Right renal cortex interstitium (tissue), 3 donors: ENCODE measurements at places on chromosomes 3 and 15. TPM values are rescaled to one million over a fixed set of nuclear protein-coding genes. Genes with fewer than 3 reads are reported as not detected.

Gene SLTM
- 138 TPM for polyA plus RNA-seq

Gene CADPS
- polyA plus RNA-seq: 1.2 TPM

Gene GABRG3
- polyA plus RNA-seq: 2.2 TPM

Gene GOLGA8O
- polyA plus RNA-seq: 0.64 TPM

Gene GANC
- polyA plus RNA-seq: 35.6 TPM

Gene CYP1A1
- polyA plus RNA-seq: 0.07 TPM

Gene MUC4
- polyA plus RNA-seq: 0.87 TPM

Gene IMPG2
- polyA plus RNA-seq: 0.33 TPM

Gene MST1R
- polyA plus RNA-seq: 1.8 TPM

Gene CLRN1
- polyA plus RNA-seq: not detected

Gene CPNE9
- polyA plus RNA-seq: 0.10 TPM

Gene PROK2
- 0.08 TPM for polyA plus RNA-seq

Gene SCG3
- 0.10 TPM for polyA plus RNA-seq

Gene TUSC7
- not detected for polyA plus RNA-seq

Gene NR2F2
- 313 TPM for polyA plus RNA-seq

Gene ARHGAP31
- polyA plus RNA-seq: 14.5 TPM

- no peak for DNase-seq
Observed at GRCh38 chr3:10274601-10275000, 18.1 kb downstream of the GHRL start.

GRCh38 chr3:50266017-50266416, 2.9 kb upstream of the SEMA3B start:
- DNase-seq: no peak

DNA sequence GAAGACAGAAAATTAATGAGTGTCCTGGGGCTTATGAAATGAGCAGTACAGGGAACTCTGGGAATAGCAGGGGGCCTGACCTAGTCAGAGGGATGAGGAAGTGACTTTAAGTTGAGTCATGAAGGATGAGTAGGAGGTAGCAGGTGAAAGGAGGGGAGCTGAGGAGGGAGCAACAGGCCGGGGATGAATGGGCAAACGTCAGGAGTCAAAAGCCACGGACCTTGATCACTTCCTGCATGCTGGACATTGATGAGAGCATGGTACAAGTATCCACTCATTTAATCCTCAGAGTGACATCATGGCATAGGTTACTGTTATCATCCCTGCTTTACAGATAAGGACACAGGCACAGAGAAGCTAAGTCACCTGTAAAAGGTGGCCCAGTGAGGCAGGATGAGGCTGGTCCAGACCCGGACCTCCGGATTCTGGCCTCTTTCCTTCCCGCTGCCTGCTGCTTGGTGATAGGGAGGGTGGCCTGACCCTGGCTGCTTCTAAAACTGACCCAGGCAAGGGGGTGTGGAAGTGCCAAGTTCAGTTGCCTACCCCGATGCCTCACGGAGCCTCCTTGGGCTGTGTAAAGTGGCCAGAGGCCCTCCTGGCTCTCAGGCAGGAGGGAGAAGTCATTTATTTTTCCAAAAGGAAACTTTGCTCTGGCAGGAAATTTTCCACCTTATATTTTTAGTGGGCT, 7.6 kb downstream of the CORO2B start:
- no peak for DNase-seq

- DNase-seq: no peak
Observed at GRCh38 chr3:123396171-123397049, 52.5 kb downstream of the ADCY5 start.

GRCh38 chr3:151210676-151211381, 7.8 kb upstream of the GPR171 start:
- DNase-seq: no peak

DNA sequence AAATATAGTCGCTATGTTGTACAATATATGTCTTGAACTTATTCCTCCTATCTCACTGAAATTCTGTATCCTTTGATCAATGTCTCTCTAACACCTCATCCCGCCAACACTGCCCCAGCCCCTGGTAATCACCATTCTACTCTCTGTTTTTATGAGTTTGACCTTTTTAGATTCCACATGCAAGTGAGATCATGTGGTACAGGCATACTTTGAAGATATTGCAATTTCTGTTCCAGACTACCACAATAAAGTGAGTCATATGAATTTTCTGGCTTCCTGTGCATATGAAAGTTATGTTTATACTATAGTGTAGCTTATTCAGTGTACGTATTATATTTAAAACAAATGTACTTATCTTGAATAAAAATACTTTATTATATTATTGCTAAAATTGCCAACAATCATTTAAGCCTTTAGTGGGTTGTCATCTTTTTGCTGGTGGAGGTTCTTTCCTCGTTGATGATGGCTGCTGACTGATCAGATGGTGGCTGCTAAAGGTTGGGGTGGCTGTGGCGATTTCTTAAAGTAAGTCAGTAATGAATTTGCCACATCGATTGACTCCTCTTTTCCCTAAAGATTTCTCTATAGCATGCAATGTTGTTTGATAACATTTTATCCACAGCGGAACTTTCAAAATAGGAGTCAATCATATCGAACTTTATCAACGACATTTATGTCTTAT, 257.2 kb downstream of the NFKBIZ start:
- no peak for DNase-seq

- DNase-seq: no peak
Observed at GRCh38 chr15:80031841-80032240, 27.6 kb upstream of the ZFAND6 start.

GRCh38 chr3:125437631-125438435, 62.7 kb upstream of the ZNF148 start:
- DNase-seq: no peak

GRCh38 chr3:191441687-191442086, 19.3 kb upstream of the PYDC2 start:
- DNase-seq: no peak

GRCh38 chr3:46564190-46565021, 1.7 kb downstream of the LRRC2 start:
- no peak for DNase-seq

DNA sequence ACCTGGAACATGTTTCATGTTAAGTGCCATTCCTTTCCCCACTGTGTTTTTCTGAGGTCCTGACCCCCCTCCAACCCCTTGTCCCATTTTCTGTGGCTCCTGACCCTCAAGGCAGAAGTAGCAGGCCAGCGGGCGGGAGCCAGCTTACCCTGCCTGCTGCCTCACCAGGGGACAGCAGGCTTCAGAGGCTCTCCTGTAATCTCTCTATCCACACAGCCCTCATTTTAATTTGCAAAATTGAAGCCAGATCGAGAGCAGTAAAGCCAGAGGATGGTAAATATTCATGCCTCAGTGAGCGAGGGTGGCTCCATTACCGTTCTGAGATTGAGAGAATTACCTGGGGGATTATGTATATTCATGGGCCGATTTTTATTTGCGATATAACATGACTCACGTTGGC, 147.6 kb downstream of the DNAJB8 start:
- no peak for DNase-seq

DNA sequence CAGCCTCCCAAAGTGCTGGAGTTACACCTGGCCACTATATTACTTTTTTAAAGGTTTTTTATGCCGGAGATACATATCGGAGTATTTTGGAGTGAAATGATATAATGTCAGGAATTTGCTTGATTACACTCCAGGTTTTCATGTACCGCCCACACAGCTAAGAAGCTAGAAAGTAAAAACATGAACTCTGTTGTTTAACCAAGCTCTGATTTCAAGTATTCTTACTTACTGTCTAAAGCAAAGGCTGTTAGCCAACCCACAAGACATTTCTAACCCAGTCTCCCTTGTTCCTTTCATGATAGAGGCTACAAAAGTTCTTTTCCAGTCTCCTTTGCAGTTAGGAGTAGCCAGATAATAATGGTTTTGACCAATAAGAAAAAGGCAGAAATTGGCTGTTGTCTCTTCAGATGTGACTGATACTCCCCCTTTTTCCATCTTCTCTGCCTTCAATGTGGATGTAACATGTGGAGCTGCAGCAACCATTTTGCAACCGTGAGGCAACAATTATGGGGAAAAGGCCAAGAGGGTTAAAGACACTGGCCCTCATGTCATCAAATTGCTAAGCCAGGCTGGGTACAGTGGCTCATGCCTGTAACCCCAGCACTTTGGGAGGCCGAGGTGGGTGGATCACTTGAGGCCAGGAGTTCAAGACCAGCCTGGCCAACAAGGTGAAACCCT, 6.1 kb upstream of the CP start:
- no peak for DNase-seq

- no peak for DNase-seq
Observed at GRCh38 chr3:184816614-184817013, 4.6 kb downstream of the VPS8 start.

- no peak for DNase-seq
Observed at GRCh38 chr3:50671331-50671730, 3.4 kb upstream of the DOCK3 start.

DNA sequence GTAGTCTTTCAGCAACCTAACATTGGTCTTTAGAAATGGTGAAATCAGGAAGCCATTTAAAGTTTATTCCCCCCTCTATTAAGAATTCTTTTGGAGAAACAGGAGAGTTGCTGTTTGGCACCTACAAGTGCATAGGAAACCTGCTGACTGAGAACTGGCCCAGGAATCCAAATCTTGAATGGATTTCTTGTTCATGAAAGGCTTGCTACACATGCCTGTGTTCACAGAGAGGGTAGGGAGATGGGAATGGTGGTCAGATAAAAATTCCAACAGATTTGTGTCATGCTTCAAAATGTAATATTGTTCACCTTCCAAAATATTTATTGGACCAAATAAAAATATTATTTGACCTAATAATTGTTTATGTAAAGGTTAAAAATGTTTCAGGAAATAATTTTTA, 24.2 kb upstream of the ZPLD1 start:
- DNase-seq: no peak

GRCh38 chr15:74529921-74530320, 11.1 kb upstream of the ARID3B start:
- DNase-seq: no peak

DNA sequence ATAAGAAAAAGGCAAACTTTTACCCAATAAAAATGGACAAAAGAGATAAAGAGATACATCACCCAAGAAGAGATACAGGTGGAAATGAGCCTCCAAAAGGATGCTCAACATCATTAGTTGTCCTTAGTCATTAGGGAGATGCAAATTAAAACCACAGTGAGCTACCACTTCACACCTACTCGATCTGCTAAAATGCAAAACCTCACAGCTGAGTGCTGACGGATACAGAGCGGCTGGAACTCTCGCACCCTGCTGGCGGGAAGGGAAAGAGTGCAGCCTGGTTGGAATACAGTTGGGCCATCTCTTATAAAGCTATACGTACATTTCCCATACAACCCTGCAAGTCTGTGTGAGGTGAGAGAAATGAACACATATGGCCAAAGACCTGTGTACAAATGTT, 78.5 kb upstream of the PRR20G start:
- no peak for DNase-seq

GRCh38 chr3:160977773-160978172, 127.4 kb downstream of the B3GALNT1 start:
- no peak for DNase-seq

DNA sequence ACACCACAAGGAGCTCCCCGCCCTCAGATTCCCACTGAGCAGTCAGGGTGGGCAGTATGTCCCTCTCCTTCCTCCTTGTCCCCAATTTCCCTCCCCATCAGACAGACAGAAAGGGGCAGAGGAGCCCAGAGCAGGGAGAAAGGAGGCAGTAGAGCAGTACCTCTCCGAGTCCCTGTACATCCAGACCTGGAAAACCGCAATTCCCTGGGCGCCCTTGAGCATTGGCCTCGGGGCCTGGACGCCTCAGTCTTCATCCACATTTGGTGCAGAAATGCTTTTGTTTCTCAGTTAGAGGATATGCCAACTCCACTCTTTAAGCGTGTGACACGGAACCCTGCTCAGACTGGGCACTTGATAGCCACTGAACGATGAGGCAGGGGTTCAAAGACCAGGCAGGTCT, 5.9 kb downstream of the ISG20 start:
- DNase-seq: no peak

DNA sequence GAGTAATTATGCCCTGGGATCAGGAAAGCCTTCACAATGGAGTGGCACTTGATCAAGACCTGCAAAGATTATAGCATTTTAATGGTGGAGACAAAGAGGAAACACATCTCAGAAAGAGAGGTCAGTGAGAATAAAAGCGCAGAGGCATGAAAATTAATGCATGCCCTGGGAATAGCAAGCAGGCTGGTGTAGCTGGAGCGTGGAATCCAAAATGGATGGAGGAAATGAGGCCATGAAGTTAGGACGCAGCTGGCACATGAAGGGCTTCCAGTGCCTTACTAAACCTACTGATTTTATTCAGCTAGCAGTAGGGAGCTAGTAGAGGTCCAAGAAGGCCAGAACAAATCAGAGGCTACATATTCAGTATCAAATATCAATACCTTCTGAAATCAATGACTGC, 38.1 kb downstream of the TMEM212 start:
- no peak for DNase-seq

- no peak for DNase-seq
Observed at GRCh38 chr15:64461721-64462162, 1.4 kb downstream of the ZNF609 start.

DNA sequence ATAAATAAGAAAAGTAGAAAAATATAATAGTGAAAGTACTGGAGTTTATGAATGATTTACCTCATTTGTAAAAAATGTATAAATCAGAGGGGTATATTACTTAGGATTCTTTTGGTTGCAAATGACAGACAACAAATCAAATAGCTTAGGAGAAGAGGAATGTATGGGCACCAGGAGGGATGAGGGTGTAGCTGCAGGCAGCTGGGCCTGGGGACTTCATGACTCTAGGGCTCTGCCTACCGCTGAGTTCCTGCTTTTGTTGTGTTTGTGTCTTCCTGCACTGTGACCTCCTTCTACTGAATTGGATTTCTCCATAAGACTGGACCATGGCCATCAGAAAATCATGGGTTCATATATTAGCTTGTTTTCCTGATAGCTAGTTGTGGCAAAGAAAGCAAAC, 27.9 kb upstream of the PDE8A start:
- DNase-seq: no peak

DNA sequence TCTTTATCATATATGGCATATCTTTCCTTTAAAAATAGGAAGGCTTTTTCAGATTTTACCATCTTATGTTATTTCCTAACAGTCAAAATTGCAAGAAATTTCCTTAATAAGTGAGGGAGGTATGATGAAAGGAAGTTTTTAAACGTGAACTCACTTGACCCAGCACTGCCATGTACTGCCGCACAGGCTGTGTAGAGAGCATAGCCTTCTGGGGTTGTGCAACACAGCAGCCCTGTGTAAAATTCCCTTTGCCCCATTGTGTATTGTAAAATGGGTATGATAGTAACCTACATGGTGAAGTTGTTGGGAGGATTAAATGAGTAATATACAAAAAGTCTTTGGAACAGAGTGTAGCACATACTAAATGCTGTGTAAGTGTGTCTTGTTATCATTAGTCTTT, 78.6 kb downstream of the PEX5L start:
- no peak for DNase-seq
